ENCODE measurements at places on chromosomes 12 and 14. TPM values are rescaled to one million over a fixed set of nuclear protein-coding genes. Genes with fewer than 3 reads are reported as not detected.

The ITGA7 gene
- polyA plus RNA-seq, result 13.7 TPM

The JPH4 gene
- polyA plus RNA-seq, result 1.0 TPM

The SDR9C7 gene
- polyA plus RNA-seq, result 0.20 TPM

The LTBP2 gene
- 14.1 TPM for polyA plus RNA-seq

DNA sequence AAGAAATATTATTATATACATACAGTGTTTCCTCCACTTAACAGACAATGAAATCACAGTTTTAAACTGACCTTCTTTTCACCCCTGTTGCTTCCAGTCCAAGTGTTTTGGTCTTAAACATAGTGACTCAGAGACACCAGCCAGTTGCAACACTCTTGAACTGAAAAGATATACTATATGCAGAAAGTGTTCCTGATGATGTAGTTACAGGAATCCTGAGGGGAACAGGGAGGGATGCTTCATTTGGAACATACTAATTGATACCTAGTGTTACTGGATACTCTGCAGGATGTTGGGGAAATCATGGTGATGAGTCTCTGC lies 420.8 kb downstream of the CCDC91 start:
- H3K36me3 ChIP-seq, result no peaks in the 10 kb centered on the region
- no peak overlapping the region for H3K4me3 ChIP-seq
- DNase-seq, result peak; percentile 34

GRCh38 chr14:25484235-25484634 lies 434.3 kb upstream of the STXBP6 start:
- H3K36me3 ChIP-seq, result no peaks in the 10 kb centered on the region
- no peaks in the 10 kb centered on the region for H3K27me3 ChIP-seq
- no peak overlapping the region for H3K27ac ChIP-seq
- DNase-seq, result no peak
- no peak overlapping the region for H3K4me3 ChIP-seq
- H3K4me1 ChIP-seq, result no peaks in the 10 kb centered on the region

DNA sequence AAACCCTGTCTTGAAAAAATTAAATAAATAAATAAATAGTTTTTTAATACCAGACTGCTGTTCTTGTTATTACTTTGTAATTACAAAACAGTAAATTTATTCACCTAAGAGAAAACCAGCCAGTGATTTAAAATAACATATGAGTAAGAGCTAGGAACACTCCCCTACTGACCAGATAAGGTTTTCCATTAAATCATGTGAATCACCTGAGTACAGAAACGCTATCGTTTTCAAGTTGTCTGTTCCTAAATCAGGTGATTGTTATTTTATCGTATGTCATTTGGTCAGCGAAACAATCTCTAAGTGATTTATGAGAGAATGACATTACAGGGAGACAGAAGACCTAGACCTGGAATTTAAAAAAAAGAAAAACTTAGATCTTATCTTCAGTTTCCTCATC lies 47.3 kb downstream of the RPS29 start:
- H3K27ac ChIP-seq, result no peak overlapping the region
- H3K4me1 ChIP-seq, result no peaks in the 10 kb centered on the region
- H3K4me3 ChIP-seq, result no peak overlapping the region
- H3K27me3 ChIP-seq, result no peaks in the 10 kb centered on the region
- no peak for DNase-seq

DNA sequence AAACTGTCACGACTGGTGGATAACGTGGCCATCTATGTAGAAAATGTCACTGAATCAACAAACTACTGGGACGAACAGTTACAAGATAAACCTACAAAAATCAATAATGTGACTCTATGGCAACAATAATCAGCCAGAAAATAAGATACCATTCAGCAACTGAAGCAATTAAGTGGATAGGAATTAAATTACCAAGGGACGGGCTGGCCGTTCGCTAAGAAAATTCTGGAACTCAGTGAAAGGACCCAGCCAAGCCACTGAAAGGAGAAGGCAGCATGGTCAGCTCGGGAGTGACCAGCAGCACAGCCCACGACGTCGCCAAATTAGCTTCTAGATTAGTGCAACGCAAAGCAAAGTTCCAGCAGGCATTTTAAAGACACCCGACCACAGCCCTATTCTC lies 33.6 kb upstream of the TMEM179 start:
- no peak overlapping the region for H3K27ac ChIP-seq
- no peak for DNase-seq
- peaks cover 3% of the 10 kb centered on the region for H3K4me1 ChIP-seq
- H3K27me3 ChIP-seq, result peaks cover 69% of the 10 kb centered on the region
- no peak overlapping the region for H3K4me3 ChIP-seq
